ENCODE measurements at places on chromosomes 5 and 9. TPM values are rescaled to one million over a fixed set of nuclear protein-coding genes. Genes with fewer than 3 reads are reported as not detected.
A peak's percentile ranks its signal among the peaks of the same experiment; 100 is the strongest.

IL33 gene
- not detected for total RNA-seq

PAX5 gene
- 18.1 TPM for total RNA-seq

TPPP gene
- total RNA-seq = 2.7 TPM

CA9 gene
- total RNA-seq = 0.63 TPM

ABO gene
- 0.11 TPM for total RNA-seq

WNT8A gene
- not detected for total RNA-seq

BTNL3 gene
- not detected for total RNA-seq

SLC36A2 gene
- not detected for total RNA-seq

DNA sequence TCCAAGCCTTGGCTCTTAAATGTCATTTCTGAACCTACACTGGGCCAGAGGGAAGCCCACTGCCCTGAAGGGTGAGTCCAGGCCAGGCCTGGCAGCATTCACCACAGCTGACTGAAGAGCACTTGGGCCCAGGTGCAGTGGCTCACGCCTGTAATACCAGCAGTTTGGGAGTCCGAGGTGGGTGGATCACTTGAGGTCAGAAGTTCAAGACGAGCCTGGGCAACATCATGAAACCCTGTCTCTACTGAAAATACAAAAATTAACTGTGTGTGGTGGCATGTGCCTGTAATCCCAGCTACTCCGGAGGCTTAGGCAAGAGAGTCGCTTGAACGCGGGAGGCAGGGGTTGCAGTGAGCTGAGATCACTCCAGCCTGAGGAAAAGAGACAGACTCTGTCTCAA, 5.1 kb downstream of the CCIN start:
- peaks cover 4% of the 10 kb centered on the region for H3K27me3 ChIP-seq
- H3K4me1 ChIP-seq = no peaks in the 10 kb centered on the region
- no peak overlapping the region for H3K27ac ChIP-seq
- DNase-seq = no peak
- no peak overlapping the region for H3K4me3 ChIP-seq

DNA sequence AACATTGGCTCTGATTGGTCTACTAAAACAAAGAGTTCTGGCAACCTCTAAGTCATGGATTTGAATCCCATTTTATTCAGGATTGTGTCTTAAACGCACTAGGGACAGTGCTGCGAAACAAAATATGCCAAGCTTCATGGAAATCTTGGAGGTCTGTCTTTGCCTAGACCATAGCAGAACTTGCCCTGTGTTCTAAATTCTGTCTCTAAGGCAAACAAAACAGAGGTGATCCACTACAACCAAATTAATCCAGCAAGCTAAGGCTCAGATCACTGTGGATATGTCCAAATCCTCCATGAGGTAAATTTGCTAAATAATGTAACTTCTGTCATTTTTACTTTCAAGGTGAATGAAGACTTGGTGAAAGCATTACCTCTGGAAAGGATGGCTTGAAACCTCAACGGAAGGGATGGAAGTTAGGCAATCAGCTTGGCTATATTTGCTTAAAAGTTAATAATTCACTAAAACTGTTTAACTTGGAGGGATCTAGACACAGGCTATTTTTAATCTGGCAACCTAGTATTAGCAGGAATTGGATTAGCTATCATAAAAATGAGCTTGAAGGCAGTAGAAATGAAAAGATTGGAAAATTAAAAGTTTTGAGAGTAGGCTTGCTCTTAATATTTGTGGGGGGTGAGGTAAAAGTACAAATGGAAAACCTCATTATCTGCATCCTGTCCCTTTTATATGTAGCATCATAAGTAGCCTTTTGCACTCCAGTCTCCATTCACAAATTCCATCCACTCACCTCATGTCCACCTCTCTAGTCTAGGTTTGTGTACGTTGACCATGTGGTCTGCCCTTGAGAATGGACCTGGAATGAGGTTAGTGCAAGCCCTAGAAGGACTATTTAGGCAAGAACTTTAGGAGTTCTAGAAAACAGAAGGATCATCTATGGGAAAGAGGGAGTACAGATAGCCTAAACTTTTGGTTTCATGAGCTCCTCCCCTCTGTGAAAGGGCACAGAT, 176.2 kb downstream of the SMC2 start:
- no peak overlapping the region for H3K27ac ChIP-seq
- no peak overlapping the region for H3K4me3 ChIP-seq
- DNase-seq = no peak

DNA sequence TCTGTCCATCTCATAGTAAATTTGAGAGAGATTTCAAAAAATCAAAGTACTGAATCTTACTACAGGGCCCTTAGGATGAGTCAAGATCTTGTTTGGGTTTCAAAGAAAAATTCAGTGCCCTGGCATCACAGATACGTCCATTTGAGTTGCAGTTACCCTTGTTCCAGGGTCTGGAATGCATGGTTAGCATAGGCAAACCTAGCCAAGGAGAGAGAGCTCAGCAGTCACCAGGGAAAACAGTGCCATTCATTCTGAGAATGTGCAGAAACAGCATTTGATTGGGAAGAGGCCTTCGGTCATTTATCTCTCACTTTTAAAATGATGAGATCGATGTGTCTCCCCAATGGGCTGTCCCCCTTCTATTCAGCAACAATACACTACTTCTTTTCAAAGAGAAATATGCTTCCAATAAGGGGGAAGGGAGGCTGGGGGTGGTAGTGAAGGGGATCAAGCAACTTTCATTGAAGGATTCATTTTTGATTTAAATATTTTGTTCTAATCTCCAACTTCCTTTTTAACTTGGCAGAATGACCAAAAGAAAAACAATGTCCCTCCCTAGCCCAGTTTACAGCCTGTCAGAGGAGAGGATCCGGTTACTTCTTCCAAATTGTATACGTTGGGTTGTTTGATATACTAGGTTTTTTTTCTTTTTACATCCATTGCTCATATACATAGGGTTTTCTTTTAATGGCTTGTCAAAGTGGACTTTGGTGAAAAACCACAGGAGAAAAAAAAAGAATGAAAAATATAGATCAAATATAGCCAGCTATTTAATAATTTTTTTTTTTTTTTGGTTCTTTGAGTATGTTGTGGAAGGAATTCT, 491.1 kb downstream of the CCDC171 start:
- H3K4me1 ChIP-seq = peaks cover 28% of the 10 kb centered on the region
- H3K27ac ChIP-seq = no peak overlapping the region
- no peaks in the 10 kb centered on the region for H3K27me3 ChIP-seq
- peaks cover 4% of the 10 kb centered on the region for H3K36me3 ChIP-seq

DNA sequence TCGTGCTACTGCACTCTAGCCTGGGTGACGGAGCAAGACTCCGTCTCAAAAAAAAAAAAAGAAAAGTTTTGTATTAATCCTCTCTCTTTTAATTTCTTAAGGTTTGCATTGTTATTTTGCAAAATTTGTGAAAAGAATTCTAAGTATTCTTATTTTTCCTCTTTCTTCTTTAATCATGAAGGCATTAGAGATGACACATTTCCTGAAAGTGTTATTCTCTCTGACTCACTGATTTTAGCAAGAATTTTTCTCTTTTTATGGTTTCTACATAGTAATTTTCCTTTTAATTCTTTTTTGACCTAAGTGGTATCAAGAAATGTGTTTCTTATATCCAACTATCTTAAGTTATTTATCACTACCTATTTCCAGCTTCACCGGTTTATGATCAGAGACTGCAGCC, 78.0 kb downstream of the NSUN2 start:
- peaks cover 8% of the 10 kb centered on the region for H3K27me3 ChIP-seq
- peaks cover 5% of the 10 kb centered on the region for H3K36me3 ChIP-seq
- no peaks in the 10 kb centered on the region for H3K4me1 ChIP-seq
- no peak overlapping the region for H3K4me3 ChIP-seq
- no peak overlapping the region for H3K27ac ChIP-seq

DNA sequence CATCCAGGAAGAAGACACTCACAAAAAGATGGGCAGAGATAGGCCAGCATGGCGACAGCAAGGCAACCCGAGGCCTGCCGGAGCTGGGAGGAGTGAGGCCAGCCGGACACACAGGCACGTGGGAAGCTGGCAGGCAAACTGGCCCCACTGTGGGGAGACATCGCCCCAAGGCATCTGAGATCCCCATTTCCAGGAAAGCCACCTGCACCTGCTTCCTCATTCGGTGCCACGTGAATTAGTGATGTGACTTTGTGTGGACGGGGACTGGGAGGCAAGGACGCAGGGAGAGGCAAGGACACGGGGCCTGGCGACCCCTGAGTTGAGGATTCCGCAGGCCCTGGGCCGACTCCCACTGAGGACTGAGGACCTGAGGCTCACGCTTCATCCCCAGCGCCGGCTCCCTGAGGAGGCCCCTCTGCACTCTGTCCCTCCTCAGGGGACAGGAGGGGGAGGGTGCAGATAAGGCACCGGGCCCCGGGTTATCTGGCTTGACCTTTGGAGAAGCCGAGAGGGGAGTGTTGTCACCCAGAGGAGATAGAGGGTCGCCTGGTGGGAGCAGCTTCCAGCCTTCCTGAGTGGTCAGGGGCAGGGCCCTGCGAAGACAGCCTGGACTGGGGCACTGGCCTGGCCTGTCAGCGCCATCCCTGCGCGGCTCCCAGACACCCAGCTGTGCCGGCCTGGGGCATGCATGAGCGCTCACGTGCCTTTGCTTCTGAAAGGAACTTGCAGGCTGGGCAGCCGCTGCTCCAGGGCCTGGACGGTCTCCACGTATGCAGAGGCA, 39.7 kb downstream of the NDUFS6 start:
- H3K27ac ChIP-seq = no peak overlapping the region
- H3K27me3 ChIP-seq = no peaks in the 10 kb centered on the region
- peaks cover 10% of the 10 kb centered on the region for H3K4me1 ChIP-seq
- no peaks in the 10 kb centered on the region for H3K36me3 ChIP-seq
- DNase-seq = peak; percentile 32

DNA sequence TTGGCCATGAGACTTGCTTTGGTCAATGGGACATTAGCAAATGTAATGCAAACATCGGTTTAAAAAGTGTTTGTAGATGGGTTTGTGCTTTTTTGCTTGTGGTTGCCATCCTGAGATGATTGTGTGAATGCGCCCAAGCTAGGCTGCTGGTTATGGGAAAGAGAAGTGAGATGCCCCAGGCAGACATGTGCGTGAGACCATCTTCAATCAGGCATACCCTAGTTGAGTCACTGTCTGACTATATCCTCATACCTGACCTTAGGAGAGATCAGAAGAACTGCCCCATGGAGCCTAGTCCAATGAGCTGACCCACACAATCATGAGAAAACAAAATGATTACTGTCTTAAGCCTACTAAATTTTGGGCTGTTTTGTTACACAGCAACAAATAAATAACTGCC, 36.8 kb upstream of the ZNF608 start:
- no peaks in the 10 kb centered on the region for H3K4me1 ChIP-seq
- DNase-seq = no peak
- no peak overlapping the region for H3K27ac ChIP-seq
- H3K27me3 ChIP-seq = no peaks in the 10 kb centered on the region
- H3K4me3 ChIP-seq = no peak overlapping the region

DNA sequence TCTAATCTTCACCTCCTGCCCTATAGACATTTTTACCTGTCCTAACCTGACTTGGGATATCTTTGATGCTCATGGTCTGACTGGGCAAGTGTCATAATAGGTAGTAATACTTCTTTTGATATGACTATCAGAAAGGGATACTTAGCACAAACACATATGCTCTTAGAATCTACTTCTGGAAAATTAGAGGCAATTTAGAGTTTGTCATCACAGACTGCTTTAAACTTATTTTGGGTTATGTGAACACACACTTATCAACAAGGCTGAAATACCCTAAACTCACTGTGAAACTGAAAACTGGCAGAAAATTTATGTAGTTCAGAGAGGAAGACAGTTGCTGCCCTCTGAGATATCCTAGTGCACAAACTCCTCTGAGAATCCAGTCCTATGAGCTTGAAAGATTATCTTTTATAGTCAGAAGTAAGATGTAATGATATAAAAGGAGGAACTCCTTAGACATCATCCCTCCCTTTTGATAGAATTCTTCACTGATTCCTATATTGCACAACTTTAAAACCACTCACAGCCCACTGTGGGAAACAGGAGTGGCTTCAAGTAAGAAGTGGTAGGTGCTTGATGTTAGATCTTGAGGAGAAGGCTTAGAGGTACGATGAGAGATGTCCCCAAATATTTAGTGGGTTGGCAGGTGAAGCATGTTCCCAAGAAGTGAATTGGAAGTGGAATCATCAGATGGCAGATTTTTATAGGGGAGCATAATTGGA, 273.3 kb downstream of the MAN2A1 start:
- DNase-seq = no peak
- H3K27me3 ChIP-seq = no peaks in the 10 kb centered on the region
- no peak overlapping the region for H3K27ac ChIP-seq
- no peaks in the 10 kb centered on the region for H3K36me3 ChIP-seq

GRCh38 chr5:50302815-50303490, 138.1 kb downstream of the EMB start:
- no peaks in the 10 kb centered on the region for H3K4me1 ChIP-seq
- peaks cover 7% of the 10 kb centered on the region for H3K36me3 ChIP-seq
- H3K4me3 ChIP-seq = no peak overlapping the region
- no peak for DNase-seq

GRCh38 chr5:66949066-66949465, 247.5 kb downstream of the CD180 start:
- H3K27me3 ChIP-seq = no peaks in the 10 kb centered on the region
- H3K4me3 ChIP-seq = no peak overlapping the region
- DNase-seq = no peak

GRCh38 chr5:122377026-122377425, 65.0 kb downstream of the SNCAIP start:
- H3K27me3 ChIP-seq = no peaks in the 10 kb centered on the region
- H3K27ac ChIP-seq = no peak overlapping the region
- DNase-seq = no peak
- H3K4me1 ChIP-seq = no peaks in the 10 kb centered on the region
- H3K36me3 ChIP-seq = peaks cover 4% of the 10 kb centered on the region

- no peak for DNase-seq
- no peaks in the 10 kb centered on the region for H3K27me3 ChIP-seq
- peaks cover 19% of the 10 kb centered on the region for H3K36me3 ChIP-seq
- H3K4me1 ChIP-seq = peaks cover 12% of the 10 kb centered on the region
- peak overlapping the region; percentile 1 for H3K4me3 ChIP-seq
- no peak overlapping the region for H3K27ac ChIP-seq
Observed at GRCh38 chr5:72210888-72211678, 103.8 kb downstream of the MAP1B start.

- DNase-seq = no peak
- H3K4me3 ChIP-seq = no peak overlapping the region
- no peak overlapping the region for H3K27ac ChIP-seq
- no peaks in the 10 kb centered on the region for H3K27me3 ChIP-seq
Observed at GRCh38 chr5:179139936-179140235, 79.7 kb downstream of the ZNF354C start.

DNA sequence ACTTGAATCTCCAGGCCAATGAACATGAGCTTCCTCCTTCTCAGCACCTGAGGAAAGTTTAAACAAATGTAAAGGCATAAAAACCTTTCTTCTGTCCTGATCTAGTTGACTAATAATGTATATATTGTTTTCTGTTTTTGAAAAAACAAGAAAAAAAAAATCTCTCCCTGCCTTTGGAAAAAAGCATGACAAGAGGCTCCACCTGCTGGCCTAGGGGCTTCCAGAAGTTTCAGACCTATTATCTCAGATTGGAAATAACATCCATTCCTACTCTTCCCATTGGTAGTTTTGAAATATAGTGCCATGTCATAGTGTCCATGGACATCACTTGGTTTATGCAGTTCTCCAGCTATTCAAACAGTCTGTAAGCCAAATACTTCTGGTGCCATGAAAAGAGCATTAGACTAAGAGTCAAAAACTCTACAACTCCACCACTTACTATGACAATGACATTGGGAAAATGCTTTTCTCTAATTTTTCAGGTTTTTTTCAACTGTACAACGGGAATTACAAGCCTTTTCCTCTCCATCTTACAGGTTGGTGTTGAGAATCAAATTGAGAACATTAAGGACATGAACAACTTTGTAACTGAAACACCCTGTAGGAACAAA, 409.6 kb upstream of the MPDZ start:
- peaks cover 11% of the 10 kb centered on the region for H3K4me1 ChIP-seq
- H3K36me3 ChIP-seq = no peaks in the 10 kb centered on the region
- H3K27ac ChIP-seq = no peak overlapping the region
